Stimulated activated CD4-positive, alpha-beta T cell treated with anti-CD3 and anti-CD28 coated beads, Interleukin-4, amount 100 ng/mL, for 4 hours (primary cell): ENCODE measurements at places on chromosomes 6 and 20.

- DNase-seq = no peak
These were observed 165.2 kb upstream of the TSHZ2 start for GRCh38 chr20:52806918-52807317.

GRCh38 chr20:23159947-23160318 lies 73.8 kb upstream of the CD93 start:
- DNase-seq = no peak

GRCh38 chr20:59042151-59042795 lies at the start of gene PRELID3B:
Gene PRELID3B (minus strand): TSS chr20:59042786. CDS start chr20:59042730, 56 bp downstream.
- no peak for DNase-seq

- DNase-seq = no peak
These were observed 2.9 kb downstream of the COL20A1 start for GRCh38 chr20:63295846-63296245.

DNA sequence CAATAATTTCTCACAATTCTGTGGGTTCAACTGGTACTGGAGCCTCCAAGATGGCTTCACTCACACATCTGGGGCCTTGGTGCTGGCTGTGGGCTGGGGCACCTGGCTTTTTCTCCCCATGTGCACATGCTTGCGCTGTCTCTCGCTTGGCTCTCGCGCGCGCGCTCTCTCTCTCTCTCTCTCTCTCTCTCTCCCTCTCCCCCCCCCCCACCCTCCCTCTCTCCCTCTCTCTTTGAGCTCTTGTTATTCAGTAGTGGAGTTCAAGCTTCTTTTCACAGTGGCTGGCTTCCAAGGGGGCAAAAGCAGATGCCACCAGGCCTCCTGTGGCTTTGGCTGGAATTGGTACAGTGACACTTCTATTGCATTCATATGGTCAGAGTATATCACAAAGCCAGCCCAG lies 10.8 kb upstream of the TBCC start:
- no peak for DNase-seq

DNA sequence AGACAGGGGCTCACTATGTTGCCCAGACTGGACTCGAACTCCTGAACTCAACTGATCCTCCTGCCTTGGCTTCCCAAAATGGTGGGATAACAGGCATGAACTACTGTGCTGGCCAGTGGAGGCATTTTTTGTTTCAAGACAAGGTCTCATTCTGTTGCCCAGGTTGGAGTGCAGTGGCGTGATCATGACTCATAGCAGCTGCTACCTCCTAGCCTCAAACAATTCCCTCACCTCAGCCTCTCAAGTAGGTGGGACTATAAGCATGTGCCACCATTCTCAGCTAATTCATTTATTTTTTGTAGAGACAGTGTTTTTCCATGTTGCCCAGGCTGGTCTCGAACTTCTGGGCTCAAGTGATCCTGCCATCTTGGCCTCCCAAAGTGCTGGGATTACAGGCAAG lies 17.2 kb downstream of the ENPP3 start:
- no peak for DNase-seq

GRCh38 chr6:22958677-22959076 lies 389.3 kb downstream of the HDGFL1 start:
- DNase-seq = no peak

DNA sequence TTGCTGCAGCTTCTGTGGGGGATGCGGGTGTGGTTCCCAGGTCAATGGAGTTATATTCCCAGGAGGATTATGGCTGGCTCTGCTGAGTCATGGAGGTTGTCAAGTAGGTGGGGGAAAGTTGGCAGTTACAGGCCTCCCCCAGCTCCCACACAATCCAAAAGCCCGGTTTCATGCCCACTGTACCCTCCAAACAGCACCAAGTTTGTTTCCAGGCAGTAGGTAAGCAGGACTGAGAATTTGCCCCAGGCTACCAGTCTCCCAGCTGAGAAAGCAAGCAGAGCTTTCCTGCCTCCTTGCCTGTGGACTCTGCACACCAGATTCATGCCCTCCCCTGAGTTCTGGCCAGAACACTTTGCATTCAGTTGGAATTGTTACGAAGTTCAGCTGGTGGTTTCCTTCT lies 578.2 kb downstream of the MEI4 start:
- DNase-seq = no peak

- no peak for DNase-seq
These were observed 526.4 kb downstream of the CBLN4 start for GRCh38 chr20:55478724-55479450.

DNA sequence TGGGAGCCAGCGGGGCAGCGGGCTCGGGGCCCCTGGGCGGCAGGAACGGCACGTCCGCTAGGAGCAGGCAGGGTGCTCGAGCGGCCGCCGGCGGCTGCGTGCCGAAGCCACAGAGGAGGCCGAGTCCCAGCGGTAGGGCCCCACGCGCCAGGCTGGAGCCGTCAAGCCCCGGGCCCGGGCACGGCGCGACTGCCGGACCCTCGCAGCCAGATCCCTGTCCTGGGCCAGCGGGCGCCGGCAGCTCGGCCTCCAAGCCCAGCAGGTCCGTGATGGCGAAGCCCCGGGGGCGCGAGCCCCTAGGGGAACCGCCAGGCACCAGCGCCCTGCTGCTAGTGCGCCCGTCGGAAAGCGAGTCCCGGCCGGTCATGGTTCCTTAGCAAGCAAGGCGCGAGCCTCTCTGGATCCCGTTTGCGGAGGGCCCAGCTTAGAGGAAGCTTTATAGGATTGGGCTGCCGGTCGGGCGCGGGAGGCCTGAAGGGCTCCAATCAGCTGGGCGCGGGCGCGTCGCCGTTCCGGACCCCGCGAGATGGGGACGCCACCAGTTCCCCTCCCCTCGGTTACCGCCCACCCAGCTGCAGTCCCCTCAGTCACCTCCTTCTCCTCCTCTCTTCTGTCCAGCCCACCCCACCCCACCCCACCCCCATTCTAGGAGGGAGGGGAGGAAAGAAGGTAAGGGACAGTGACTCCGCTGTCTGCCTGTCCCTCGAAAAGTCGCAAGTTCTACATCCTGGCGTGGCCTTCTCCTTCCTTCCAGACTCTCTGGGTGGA lies at the start of gene VSX1:
Gene VSX1, minus strand, starts transcription at position 412 of the 768 bp plus-strand sequence. Its CDS starts 45 bp downstream, at position 367.
- no peak for DNase-seq

DNA sequence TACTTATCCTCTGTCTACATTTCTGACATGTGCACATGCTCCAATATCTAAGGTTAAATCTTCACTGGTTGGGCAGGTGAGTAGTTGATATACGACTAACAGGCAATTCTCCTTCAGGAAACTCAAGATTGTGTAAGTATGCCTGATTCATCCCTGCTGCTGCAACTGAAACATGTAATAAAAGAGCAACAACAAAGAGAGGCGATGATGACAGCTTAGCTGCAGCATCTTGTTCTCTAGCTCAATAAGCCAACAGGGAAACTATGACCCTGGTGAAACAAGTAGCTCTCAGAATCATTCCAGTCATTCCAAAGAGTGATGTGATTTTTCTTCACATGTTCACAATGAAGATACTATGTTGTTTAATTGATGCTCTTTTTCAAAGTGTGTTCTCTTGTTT lies 74.4 kb downstream of the ELOVL4 start:
- no peak for DNase-seq

GRCh38 chr6:16345449-16346330 lies 107.3 kb downstream of the GMPR start:
- no peak for DNase-seq

DNA sequence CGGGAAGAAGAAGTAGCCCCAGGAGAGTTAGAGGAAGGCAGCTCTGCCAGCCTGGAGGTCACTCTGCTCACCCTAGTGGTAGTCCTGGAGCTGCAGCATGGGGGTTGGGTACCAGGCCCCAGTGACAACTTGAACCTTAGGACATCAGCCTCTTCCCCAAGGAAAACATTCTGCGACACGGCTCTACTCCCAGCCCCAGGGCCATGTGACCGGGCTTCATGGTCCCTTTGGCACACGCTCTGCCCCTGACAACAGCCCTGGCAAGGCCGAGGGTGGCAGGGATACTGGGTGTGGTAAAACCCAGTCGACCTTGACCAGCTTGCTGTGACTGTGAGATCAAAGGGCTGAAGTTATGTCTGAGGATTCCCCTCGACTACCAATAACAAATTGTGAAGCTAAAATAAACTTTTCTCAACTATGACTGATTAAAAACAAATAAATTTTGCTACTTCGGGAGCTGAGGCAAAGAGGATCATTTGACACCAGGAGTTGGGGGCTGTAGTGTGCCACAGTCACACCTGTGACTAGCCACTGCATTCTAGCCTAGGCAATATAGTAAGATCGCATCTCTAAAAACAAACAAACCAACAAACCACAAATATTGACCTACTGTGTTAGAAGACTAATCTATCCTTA lies 24.4 kb upstream of the ARID1B start:
- DNase-seq = no peak

DNA sequence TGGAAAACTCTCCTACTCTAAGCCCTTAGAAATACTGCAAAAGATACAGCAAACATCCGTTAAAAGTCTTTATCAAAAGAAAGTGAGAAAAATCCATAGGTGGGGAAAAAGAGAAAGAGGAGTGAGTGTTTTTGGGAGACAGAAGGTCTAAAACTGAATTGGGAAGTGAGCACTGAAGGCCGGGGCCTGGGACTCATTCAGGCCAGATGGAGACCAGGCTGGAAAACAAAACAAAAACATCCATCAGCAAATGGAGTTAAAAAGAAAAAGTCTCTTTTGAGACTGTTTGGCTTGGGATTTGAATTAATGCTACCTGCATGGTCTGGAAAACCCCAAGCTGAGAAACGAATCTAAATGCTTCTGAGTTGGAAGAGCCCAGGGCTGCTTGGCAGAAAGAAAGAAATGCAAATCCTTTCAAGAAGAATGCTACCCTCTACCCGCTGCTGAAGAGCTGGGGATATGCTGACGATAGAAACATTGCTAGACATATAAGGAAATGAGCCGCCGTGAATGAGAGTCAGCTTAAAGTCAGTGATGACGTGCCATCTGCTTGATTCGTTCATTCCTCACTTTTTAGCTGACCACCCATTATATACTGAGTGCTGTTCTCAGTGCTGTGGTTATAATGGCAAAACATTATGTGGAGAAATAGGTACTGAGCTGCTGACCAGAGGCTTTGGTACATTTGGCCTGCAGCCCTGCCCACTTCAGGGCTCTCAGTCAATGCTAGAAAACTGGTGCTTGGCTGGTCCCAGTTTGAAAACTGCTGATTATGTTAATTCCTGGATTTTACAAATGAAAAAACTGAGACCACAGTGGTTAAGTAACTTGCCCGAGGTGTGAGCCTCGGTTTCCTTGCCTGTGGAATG lies 28.0 kb upstream of the TULP4 start:
- no peak for DNase-seq
